ENCODE measurements at places on chromosomes 16 and 17.

DNA sequence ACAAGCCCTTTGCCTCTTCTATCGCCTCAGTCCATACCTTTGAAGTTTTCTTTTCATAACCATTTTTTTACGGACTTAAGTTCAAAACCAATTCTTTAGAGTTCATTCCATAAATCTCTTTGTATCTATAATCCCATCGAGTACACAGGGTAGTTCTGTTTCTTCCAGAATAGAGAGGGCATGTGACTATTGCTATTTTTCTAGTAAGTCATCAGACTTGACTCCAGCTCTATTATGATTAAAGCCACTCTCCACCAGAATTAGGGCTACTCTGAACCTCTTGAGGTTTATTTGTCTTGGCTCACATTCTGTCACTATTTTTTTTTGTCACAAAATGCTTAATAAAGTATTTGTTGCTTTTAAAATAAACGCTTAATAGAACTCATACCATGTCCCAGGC, 191.9 kb upstream of the AXIN2 start:
- DNase-seq, result no peak

- no peak for DNase-seq
Observed at GRCh38 chr16:1310832-1311200, 1.4 kb downstream of the UBE2I start.

- peak; percentile 66 for DNase-seq
Observed at GRCh38 chr17:77282524-77283515, 142.1 kb downstream of the SEC14L1 start.

DNA sequence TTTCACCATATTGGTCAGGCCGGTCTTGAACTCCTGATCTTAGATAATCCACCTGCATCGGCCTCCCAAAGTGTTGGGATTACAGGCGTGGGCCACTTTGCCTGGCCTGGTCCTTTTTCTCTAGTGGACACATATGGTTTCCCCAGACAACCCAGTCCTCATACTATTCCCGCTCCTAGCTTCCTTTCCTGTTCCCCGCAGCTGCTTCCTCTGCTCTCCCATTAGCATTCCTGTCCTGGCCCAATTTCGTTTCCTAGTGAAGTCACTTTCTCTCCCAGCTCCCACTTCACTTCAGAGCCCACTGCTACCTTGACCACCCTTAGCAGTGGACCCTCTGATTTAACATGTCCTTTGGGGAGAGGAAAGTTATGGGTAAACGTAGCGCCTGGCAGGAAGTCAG, 11.3 kb downstream of the KATNIP start:
- no peak for DNase-seq

- no peak for DNase-seq
Observed at GRCh38 chr17:43909537-43910231, 2.3 kb upstream of the MPP2 start.

DNA sequence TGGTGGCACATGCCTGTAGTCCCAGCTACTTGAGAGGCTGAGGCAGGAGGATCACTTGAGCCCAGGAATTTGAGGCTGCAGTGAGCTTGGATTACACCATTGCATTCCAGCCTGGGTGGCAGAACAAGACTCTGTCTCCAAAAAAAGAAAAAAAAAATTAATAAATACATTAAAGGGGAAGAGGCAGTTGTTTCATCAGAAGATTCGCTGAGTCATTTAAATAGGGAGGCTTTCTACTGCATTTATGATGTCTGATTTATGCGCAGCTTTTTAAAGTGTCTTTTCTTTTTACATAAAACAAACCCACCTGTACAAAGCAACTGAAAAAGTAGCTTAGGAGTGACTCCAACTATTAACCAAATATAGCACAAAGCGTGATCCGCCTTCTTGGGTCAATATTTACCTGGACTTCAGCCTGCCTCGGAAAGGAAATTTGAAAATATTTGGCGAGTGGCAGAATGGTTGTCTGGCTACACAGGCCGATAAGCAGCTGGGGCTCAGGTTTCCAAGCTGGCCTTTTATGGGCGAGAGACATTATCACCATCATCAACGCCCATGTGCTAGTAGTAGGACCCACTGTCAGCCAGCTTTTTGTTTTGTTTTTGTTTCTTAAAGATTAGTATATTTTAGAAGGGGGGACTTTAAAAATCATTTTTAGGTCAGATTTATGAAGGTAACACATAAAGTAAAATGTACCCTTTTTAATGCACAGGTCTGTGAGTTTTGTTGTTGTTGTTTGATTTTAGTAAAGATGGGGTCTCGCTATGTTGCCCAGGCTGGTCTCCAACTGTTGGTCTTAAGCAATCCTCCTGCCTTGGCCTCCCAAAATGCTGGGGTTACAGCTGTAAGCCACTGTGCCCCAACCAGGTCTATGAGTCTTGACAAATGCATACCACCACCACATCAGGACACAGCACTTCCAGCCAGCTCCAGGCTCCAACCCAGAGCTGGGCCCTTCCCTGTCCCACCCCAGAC, 42.5 kb upstream of the RASD1 start:
- no peak for DNase-seq

DNA sequence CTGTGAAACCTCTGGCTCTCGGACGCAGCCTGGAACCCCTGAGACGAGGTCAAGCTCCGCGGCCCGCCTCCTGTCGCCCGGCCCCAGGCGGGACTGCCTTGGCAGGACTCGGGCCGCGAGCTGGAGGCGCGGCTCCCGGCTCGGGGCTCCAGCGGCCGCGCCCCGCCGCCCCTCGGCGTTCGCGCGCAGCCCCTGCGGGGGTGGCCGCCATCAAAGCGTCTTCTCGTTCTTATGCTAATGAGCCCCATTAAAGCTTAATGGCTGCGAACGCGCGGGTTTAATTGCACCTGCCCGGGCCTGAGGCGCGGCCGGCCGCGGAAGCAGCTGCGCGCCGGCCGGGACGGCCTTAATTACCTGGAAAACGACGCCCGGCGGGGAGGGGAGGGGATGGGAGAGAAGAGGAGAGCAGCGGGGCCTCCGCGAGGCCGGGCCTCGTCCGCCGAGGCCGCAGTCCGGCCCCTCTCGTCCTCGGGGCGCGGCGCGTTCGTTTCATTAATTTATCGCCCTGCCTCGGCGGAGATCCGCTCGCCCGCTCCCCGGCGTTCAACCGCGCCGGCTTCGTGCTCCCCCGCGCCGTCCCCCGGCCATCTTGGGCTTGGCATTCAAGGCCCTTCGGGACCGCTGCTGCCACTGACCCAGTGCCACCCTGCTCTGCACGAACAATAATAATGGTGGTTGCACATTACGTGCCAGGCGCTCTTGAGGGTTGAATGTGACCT, 19.2 kb downstream of the RAI1 start:
- no peak for DNase-seq
